ENCODE measurements at places on chromosomes 2 and 18.

DNA sequence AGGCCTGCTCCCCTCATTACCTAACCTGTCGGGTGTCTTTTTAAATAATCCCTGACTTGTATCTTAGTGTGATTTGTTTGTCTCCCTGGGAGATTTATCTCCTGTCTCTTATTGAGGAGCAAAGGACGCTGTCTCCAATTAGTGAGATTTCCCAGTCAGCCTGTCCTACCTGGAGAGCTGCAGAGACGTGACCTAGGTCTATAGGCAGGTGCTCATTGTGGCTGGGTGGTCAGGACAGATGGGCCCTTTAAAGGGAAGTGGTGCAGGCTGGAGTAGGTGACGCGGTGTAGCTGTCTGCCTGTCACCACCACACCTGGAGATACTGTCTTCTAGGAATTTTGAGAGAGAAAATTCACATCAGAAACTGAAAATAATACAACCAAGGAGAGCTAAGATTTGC lies 28.0 kb downstream of the PLB1 start:
- DNase-seq, result no peak

DNA sequence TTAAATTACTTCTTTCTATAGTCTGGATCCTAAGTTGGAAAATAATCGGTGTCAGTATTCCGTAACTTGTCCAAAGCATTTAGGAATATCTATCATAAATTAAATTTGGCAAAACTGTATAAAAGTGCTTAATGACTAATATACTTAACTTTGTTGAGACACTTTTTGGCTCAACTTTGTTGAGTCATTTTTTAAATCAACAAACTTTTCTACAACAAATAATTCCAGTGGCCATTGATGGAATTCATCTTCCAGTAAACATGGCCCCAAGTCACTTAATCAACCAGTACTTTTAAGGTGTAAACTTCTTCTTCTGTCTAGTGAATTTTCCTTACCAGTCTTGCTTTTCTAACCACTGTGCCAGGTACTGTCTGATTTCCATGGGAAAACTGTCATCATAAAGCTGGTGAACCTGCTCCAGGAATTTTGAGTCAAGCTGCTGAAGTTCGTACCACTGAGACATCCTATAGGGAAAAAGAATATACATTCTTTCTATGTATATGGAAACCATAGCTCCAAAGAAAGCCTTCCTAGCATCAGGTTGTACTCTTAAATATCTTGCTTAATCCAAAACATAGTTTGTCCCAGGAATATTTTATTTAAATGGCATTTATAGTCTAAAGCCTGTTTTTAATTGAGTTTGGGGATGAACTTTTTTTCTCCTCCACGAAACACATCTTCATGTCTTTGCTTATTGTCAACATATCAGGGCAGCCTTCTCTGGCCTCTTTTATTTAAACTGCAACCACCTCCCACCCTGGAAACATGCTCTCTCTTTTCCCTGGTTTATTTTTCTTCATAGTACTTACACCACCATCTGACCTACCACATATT lies 4.2 kb downstream of the STAT1 start:
- peak; percentile 23 for DNase-seq

DNA sequence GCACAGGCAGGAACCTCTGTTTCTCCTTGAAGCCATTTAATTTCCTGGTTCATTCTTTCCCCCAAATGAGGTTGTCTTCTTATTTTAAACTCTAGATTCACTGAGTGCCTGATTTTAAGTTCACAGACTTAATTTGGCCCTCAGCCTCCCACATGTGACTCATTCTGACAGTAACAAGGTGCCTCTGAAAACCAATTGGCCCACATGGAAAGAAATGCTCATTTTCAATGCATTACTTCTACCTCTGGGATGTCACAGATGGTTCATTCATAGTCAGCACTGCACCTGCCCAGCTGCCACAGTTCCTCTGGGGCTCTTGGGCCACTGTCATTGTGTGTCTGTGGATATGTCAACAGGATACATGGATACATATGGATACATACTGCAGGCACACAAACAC lies 140.4 kb upstream of the CAPN13 start:
- no peak for DNase-seq

DNA sequence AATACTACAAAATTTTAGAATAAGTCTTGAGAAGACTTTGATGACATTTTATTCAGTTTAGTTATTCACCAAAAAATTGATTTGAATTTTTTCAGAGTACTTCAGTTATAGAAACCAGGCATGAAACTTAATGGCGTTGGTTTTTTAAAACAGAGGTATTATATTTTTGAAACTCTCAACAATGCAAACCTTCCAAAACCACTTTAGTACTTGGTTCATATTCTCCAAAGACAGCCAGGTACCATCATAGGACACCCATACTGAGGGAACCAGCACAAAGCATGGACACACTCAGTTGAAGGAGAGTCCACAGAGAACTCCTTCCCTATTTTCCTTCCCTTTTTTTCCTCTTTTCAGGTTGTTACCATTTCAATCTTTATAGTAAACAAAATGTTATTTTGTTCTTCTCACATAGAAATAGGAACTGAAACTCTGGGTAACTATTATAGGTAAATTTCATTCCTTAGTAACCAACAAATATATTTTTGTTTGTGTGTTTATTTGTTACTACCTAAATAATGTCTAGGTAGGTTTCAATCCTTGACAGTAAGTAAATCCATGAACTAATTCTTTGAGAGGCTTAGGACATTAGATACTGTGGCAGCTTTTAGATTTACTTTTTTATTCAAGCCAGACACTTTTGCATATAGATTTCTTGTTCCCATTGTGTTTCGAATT lies 95.8 kb downstream of the TMEFF2 start:
- DNase-seq, result no peak

DNA sequence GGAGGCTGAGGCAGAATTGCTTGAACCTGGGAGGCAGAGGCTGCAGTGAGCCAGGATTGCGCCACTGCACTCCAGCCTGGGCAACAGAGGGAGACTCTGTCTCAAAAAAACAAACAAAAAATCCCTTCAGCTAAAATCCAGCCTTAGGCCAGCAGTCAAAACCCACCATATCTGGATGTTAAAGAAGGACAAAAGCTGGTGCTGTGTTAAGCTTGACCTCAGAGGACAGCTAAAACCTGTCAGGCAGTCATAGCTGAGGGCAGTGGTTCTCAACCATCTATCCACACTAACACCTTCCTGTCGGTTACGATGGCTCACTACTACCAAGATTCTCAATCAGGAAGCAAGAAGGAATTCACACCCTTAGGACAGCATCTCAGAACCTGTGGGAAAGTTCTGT lies 9.6 kb downstream of the PTRHD1 start:
- DNase-seq, result no peak

GRCh38 chr2:7057865-7058400 lies 140.7 kb downstream of the RNF144A start:
- DNase-seq, result no peak

DNA sequence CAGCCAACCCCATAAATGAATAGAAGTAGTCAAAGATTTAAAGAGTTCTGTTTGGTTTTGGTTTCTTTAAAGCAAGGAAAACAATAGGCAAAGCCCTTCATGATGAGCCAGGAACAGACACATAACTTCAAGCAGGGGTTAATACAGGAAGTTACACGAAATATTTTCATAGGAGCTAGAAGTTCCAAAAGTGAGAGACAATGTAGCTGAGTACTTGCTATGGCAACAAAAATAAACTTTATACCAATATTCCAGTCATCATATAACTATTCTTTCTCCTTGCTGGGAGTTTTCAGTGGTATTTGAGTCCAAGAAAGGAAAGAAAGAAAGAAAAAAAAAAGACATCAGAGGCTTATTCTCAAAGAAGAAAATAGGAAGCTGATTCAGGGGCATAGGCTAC lies 56.2 kb downstream of the COBLL1 start:
- DNase-seq, result peak; percentile 51

- no peak for DNase-seq
These were observed 29.6 kb downstream of the FAM168B start for GRCh38 chr2:131063501-131064283.

- no peak for DNase-seq
These were observed 5.7 kb downstream of the GPATCH11 start for GRCh38 chr2:37090019-37090477.

DNA sequence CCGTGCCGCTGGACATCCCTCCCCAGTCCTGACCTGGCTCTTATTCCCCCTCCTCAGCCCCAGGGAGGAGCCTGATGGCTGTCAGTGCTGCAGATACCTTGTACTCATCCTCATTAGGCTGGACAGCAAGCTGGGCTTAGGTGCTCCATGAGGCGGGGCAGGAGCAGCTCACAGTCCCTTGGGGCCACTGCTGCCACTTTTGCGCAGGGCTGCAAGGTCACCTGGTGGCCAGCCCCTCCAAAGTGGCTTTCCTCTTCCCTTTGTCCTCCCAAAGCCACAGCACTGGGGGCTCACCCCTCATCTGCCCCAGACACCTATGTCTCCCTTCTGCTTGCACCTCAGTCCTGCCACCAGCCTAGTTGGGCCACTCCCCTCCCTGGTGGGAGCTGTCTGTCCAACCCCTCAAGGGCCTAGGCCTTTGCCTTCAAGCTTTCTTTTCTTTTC lies 60.8 kb downstream of the FAM168B start:
- DNase-seq, result no peak

DNA sequence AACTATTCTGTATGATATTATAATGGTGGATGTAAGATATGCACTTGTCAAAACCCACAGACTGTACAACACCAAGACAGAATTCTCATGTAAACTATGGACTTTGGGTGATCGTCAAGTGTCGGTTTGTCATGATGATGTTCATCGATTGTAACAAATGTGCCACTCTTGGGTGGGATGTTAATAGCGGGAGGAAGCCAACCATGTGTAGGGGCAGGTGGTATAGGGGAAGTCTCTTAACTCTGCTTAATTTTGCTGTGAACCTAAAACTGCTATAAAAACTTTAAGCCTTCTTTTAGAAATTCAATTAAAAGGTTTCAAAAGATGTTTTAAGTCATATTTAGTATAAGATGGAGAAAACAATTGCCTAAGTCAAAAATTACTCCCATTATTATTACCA lies 139.0 kb downstream of the ANKRD44 start:
- DNase-seq, result no peak

- no peak for DNase-seq
These were observed 83.5 kb upstream of the RAB12 start for GRCh38 chr18:8525692-8526091.

GRCh38 chr18:27363872-27364271 lies 178.8 kb upstream of the CHST9 start:
- DNase-seq, result peak; percentile 7

DNA sequence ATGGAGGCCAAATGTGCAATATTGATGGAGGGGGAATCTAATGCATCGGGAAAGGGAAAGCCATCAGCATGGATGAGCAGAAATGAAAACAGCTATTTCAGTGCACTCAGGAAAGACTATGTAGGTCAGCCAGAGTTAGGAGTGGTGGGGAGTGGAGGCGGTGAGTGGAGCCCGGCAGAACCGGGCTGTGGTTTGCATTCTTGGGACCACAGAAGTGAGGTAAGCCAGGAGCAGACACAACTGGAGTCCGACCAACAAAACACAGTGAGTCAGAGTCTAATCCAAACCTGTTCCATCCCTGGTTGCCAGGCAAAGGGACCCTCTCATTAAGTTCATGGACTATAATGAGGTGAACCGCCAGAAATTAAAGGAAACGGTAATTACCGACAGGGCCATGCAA lies 61.1 kb upstream of the RAB12 start:
- peak; percentile 61 for DNase-seq

DNA sequence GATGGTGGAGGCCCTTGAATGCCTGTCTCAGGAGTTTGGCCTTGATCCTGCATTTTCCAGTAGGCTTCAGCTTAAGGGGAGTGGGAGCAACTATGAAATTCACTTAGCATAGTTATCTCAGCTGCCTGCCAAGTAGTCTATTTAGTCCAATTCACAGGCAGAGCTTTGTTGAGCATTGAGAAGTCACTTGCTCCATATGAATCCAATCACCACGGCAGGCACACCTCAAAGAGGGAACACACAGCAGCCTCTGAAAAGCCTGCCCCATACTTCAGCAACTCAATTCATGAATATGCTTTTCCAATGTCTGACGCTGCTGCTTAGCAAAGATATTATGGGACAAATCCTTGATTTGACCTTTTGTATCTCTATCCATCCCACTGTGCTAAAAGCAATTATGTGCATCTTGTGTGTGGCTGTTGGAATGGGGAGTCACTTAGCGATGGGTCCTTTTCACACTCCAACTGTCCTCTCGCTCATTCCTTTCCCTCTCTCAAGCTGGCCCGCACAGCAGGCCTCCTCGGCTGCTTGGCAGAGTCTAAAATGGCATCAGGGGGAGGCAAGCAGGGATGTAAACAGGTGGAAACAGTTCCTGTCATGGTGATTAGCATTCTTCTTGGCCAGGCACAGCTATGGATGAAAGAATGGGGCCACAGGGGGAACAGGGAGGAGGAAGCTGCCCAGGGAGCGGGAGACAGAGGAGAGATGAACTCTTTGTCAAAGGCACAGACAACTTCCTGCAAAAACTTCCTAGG lies 56.0 kb upstream of the LRPPRC start:
- no peak for DNase-seq

- peak; percentile 9 for DNase-seq
These were observed 45.3 kb downstream of the RTTN start for GRCh38 chr18:70160073-70160678.

- peak; percentile 20 for DNase-seq
These were observed 47.6 kb downstream of the HNRNPLL start for GRCh38 chr2:38554973-38555595.

GRCh38 chr2:42569883-42570282 lies 1.5 kb downstream of the MTA3 start:
- no peak for DNase-seq

DNA sequence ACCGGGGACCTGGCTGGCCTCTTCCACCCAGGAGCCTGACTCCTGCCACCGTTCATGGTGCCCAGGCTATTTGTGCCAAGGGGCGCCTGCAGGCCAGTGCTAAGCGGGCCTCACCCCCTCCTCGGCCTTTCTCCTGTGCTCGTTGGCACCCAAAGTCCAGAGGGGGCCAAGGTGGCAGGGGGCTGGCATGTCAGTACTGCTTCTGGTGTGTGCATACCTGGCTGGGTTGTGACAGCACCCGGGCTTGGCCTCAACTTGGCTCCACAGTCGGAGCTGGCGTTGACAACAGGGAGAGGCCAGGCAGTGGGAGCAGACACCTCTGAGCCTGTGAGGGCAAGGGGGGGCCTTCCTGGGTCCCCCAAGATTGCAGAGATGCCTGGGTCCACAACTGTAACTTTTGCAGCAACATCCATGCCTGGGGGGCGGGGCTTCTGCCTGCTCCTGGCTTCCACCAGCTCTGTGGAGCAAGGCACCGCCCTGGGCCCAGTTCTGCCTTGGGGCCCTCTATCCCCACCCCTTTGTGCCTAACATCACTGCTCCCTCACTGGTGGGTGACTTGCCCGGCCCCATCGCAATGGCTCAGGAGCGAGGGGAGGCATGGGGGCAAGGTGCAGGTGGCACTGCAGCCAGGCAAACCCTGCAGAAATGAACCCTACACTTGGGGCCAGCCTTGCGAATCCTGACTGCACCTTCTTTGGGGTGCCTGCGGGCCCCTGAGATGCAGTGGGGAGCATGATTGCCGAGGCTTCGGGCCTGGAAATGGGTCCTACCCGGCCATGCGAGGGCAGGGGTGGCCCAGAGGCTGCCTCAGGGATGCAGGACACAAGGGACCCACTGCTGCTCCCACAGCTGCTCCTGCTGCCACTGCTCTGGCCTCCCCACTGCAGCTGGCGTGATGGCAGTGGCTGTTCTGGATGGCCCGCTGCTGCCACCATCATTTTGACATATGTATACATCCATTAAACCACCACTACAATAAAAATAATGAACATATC lies 35.9 kb downstream of the PTPN4 start:
- DNase-seq, result no peak

- no peak for DNase-seq
These were observed 152.7 kb upstream of the SOX11 start for GRCh38 chr2:5539282-5540165.

Data from fibroblast of skin of right quadriceps (primary cell).